Activated CD4-positive, alpha-beta T cell treated with anti-CD3 and anti-CD28 coated beads, Interleukin-2, amount 50 U/mL, for 48 hours (primary cell): ENCODE measurements at places on chromosomes 5 and 9.

- DNase-seq = no peak
Observed at GRCh38 chr9:76684213-76684612, 80.0 kb upstream of the PCA3 start.

GRCh38 chr9:72363236-72363635 is 1.8 kb downstream of the ZFAND5 start:
- DNase-seq = no peak

- DNase-seq = no peak
Observed at GRCh38 chr5:153516504-153517240, 26.2 kb downstream of the GRIA1 start.

- DNase-seq = peak; percentile 35
Observed at GRCh38 chr5:67221487-67222242, 25.1 kb upstream of the CD180 start.

DNA sequence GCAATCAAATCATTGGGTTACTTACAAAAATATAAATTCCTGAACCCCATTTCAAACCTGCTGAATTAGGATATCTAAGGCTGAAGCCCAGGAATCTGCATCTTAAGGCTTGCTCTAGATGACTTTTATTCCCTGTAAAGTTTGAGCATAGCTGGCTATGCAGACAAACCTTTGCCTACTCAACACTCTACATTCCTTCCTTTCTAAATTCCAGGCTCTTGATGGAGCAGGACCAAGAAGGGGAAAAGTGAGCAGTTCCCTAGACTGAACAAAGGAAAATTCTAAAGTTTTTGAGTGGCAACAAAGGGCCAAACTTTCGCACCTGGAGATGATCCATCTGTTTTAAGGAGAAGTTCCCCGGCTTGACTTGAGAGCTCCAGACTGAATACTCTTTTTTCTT is 9.8 kb upstream of the ADRA1B start:
- no peak for DNase-seq

GRCh38 chr9:87247097-87247496 is 250.6 kb upstream of the DAPK1 start:
- DNase-seq = no peak

DNA sequence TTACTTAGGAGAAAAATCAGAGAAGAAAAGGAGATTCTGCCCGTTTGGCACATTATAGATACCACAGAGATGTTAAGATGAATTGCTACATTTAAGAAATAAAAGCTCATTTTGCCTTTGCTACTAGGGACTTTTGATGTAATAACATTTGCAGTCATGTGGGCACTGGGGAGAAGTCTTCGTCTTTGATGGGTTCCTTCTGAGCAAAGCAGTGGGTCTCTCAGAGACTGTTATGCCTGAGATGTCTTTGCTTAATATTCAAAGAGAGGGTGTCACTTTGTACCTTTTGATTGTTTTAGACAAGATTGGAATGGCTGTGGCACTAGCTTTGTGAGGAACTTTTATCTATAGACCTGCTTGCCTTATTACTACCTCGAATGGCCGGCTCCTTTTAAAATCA is 25.0 kb downstream of the SLC25A25 start:
- no peak for DNase-seq

DNA sequence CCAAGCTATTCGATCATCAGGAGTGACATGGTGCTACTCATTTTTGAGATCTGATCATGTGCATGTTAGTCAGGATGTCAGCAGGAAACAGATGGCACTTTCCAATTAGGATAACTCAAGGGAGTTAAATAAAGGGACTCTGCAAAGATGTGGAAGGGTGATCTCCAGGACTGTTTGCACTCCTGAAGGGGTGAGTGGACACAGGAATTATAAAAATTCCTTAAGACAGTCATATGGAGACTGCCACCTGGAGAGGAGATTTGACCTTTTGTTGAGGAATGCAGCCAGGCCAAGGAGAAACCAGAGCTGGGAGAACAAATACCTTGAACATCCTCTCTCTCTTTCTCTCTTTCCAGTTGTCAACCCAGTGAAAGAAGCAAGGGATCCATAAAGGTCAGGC is 189.1 kb downstream of the GABRG2 start:
- no peak for DNase-seq
